Camera-type eye (tissue), 1 donor: ENCODE measurements at places on chromosomes 1 and 21. TPM values are rescaled to one million over a fixed set of nuclear protein-coding genes. Genes with fewer than 3 reads are reported as not detected.

Gene MEGF6
- total RNA-seq: 32.8 TPM

Gene OR2AJ1
- total RNA-seq: not detected

Gene HSPB7
- total RNA-seq: 5.3 TPM

Gene AADACL4
- not detected for total RNA-seq

Gene SKI
- total RNA-seq: 50.1 TPM
